ENCODE measurements at places on chromosomes 5 and 9.

DNA sequence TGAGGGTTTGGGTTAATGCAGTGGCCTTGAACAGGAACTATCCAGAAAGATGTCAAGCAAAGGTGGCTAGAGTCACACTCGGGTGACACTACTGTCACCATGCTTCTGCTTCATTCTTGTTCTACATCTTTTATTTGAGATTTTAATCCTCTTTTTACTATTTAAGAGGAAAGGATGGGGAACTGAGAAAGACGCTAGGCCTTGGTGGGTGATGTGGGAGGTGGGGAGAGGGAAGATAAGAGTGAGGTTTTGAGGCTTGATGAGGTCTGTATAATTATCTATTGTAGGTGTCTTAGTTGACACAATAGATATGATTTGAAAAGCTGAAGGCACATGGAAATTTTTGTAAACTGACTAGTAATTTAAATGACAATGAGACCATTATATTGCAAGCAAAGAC, 3.5 kb upstream of the BASP1 start:
- no peak for DNase-seq

- no peak for DNase-seq
Measured at GRCh38 chr5:148856424-148856823, 30.0 kb downstream of the ADRB2 start.

DNA sequence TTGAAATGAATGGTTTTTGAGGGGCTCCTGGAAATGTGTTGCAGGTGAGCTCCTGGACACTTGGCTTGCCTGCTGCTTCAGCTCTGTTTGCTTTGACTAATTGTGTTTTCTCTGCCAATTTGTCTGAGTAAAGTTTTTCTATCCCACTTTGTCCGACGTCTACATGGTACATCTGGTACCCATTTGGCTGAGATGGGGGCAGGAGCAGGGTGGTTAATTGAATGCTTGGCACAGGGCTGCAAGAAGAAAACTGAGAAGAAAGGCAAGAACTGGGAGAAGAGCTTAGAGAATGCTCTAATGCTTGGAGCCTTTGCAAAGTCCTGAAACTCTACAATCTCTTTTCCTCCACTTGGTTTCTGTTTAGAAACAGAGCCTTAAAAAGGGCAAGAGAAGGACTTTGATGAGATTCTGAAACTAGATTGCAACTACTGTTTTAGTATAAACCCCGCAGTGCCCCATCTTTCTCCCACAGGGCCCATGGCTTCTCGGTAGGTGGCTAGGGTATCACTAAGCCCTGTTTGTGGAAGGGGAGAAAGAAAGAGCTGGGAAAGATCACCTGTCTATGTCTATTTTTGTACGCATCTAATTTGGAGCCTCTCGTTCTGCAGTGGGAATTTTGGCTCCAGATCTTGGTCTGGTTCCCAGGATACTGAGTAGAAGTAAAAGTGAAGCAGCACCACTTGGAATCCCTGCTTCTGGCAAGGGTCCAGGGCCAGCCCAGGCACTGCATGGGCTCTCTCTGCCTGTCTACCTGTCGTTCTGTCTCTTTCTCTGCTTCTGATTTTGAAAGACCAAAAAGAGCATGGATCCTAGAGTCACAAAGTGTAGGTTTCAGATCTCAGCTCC, 214.4 kb downstream of the SEMA6A start:
- DNase-seq, result no peak

DNA sequence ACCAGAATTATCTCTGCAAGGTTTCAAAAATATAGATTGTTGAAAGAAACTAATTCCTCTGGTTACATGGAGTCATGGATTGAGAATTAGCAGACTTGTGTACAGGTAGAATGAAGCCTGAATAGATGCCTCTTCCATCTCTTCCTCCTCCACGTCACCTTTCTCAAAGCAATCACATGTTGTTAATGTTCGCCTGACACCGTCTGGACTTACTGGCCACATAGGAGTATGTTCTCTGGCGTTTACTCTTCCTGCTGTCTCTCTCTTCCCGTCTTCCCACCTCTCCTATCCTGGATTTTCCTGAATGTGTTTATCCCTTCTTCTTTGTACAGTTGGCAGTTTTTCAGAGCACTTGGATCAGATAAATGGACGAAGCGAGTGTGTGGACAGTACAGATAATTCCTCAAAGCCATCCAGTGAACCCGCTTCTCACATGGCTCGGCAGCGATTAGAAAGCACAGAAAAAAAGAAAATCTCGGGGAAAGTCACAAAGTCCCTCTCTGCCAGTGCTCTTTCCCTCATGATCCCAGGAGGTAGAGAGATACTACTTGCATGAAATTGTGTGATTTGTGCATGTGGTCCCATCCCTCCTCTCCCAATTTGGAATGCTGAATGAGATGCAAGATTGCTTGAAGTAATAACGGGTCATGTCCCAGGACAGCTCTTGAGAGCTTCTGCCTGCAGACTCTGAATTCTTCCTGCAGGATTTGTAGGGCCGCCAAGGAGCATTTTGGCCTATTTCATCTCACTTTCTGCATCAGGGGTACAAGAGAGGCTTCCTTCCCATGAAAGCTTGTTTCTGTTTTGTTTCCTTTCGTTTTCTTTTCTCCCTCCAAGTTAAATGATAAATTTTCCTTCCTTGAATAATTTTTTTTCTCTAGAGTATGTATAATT, 47.3 kb downstream of the CD180 start:
- DNase-seq, result no peak

GRCh38 chr5:64671678-64672077, 18.6 kb upstream of the SHISAL2B start:
- DNase-seq, result no peak

- DNase-seq, result no peak
Measured at GRCh38 chr5:175336781-175337180, 107.2 kb downstream of the DRD1 start.

DNA sequence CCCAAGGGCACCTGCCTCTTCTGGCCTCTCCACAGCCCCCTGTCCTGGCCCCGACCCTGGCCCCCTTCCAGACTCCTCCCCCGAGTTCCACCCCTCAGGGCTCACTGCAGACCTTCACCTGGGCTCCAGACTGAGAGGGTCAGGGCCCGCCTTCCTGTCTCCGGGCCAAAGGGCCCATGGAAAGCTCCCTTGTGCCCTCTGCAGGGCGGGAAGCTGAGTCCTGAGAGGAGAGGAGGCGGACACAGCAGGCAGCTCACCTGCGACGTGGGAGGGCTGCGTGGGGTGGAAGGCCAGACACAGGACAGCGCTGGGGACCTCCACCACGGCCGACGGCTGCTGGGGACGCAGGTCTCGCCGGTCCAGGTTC, 20.6 kb downstream of the DYNC2I2 start:
- DNase-seq, result peak; percentile 84

DNA sequence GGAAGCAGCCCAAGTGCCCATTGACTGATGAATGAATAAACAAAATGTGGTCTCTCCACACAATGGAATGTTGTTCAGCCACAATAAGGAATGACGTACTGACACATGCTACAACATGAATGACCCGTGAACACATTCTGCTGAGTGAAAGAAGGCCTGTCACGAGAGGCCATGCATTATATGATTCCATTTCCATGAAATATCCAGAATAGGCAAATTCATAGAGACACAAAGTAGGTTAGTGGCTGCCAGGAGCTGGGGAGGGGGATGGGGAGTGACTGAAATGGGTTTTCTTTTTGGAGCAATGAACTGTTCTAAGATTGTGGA, 41.4 kb downstream of the BICD2 start:
- DNase-seq, result no peak

GRCh38 chr5:123448017-123448617, 24.9 kb upstream of the CEP120 start:
- DNase-seq, result no peak

DNA sequence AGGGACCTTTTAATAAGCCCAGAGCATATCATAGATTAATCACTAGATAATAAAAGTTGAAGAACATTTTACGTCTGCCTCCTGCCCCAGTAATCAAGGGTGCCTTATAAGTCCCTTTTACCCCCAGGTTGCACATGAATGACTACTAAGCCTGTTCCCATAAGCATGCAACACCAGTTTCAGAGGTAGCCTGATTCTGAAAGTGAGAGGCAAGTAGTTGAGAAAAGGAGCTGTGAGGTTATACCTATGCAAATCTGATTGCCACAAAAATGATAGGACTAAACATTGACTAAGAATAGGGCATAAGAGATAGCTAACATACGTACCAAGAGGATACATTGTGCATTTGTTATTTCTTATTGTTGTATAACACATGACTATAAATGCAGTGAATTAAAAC, 681.9 kb downstream of the ISL1 start:
- DNase-seq, result no peak

GRCh38 chr9:12838546-12838945, 63.7 kb downstream of the LURAP1L start:
- DNase-seq, result no peak

- no peak for DNase-seq
Measured at GRCh38 chr5:119928974-119929373, 299.6 kb downstream of the FAM170A start.

DNA sequence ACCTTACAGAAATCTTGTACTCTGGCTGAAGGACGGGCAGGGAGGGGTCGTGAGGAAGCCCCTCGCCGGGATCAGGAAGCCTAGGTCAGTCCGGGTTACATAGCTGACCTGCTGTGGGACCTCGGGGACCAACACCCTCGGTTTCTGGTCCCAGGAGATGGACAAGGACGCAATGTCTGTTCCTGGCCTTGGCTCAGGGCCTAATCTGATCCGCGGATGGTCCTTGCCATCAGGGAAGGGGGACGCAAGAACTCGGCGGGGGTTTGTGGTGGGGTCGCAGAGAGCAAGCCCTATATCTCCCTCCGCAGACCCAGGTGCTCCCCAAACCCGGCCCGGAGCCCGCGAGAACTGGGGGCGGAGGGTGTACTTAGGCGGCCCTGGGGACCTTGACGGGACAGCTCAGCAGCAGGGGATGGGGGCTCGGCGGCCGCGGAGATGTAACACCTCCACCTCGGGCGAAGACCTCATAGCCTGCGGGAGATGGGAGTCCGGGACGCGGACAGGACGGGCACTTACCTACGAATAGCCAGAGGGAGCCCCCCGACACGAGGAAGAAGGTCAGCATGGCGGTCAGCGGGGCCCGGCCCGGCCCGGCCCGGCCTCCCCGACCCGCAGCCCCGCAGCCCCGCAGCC, 353 bp downstream of the ACSL6 start:
- no peak for DNase-seq

DNA sequence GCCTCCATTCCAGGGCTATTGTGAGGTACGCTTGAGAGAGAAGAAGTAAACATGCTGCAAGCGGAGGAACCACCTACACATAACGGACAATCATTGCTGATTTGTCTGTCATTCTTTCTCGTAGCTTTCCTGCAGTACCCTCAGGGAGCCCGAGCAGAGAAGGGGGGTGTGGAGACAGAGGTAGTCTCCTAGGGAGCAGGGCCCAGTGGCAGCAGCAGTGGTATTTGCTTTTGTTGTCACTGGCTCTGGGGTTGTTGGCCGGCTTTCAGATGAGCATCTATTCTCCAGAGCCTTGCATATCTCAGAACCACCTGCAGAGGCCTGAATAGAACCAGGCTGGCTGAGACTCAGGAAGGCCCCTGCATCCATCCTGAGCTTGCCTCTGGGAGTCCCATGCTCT, 19.9 kb downstream of the ENHO start:
- DNase-seq, result no peak

- DNase-seq, result no peak
Measured at GRCh38 chr5:180982008-180982741, 6.5 kb upstream of the BTNL3 start.

DNA sequence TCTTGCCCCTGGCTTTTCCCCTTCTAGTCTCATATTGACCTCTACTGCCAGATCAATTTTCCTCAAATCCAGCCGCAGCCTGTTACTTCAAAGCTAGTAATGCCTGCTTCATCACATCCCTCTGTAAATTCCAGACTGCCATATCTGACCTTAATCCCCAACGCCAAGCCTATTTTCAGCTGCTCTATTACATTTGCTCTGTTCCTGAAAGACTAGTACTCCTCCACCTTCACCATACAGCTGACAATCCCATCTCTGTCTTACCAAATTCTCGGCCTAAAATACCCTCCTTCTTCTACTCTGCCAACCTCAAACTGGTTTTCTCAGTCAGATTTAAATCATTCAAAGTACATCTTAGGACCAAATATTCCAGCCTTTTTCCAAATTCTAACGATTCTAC, 420.2 kb downstream of the RAB3C start:
- DNase-seq, result no peak

DNA sequence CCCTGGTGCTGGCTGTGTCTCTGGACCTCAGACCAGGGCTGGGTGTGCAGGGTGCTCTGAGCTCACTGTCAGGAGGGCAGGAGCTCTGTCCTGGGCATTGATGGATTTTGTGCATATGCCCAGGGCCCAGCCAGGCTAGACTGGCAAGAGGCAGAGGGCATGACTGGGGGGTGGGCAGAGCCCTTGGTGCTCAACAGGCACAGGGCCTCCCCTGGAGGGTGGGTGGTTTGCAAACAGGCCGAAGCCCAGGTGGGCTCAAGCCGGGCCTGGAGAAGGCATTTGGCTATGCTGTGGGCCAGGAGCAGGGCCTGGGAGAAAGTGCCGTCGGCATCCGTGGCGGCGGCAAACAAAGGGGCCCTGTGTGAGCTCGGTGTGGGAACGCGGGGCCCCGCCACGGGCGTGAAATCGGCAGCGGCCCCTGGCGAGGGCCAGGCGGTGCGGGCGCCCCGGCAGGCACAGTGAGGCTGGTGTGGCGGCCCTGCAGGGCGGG, 1.9 kb upstream of the NRARP start:
- no peak for DNase-seq

DNA sequence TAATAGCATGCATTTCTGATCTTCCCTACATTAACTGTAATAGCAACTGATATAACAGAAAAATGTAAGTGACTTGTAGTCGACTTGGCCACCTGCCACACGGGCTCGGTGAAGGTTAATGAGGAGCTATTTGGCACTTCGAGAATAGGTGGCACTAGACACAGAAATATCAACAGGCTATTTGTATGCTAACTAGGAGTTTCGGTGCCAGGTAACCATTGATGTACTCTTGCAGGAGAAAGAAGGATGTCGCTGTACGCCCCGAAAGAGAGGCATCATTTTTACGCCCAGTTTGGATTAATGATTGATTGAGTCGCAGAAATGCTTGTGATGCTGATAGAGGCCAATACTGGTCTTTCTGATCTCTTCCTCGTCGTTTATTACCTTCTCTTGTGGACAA, 516 bp upstream of the DMRT2 start:
- no peak for DNase-seq

DNA sequence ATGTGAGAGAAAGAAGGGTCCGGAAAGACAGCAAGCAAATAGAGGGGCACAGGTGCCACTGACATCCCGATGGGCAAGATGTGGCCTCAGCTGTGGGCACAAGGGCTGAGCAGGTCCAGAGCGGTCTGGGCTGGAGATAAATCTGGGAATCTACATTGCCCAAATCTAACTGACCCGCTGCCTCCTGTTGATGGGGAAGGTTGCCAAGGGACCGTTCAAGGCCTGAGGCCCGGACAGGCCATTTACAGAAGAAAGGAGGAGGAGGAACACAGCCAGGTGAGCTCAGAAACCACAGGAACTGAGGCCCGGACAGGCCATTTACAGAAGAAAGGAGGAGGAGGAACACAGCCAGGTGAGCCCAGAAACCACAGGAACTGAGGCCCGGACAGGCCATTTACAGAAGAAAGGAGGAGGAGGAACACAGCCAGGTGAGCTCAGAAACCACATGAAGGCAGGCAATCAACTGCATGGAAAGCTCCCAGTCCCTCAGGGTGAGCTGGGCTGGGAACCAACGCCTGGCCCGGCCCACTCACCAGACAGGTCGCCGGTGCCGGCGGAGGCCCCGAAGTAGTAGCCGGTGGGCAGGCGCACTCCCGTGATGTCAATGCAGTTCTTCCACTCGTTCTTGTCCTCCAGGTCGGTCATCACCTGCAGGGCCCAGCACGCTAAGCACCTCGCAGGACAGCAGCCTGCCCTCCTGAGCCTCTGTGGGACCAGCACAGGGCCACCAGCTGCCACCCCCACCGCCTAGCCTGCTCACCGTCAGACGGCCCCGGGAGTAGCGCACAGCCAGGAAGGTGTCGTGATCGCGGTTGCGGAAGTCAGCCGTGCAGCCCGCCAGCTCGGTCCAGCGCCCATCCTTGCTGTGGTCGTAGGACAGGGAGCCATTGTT, 14.6 kb downstream of the LMAN2 start:
- no peak for DNase-seq
